Right lung (tissue), 10 donors: ENCODE measurements at places on chromosomes 11 and 22.

DNA sequence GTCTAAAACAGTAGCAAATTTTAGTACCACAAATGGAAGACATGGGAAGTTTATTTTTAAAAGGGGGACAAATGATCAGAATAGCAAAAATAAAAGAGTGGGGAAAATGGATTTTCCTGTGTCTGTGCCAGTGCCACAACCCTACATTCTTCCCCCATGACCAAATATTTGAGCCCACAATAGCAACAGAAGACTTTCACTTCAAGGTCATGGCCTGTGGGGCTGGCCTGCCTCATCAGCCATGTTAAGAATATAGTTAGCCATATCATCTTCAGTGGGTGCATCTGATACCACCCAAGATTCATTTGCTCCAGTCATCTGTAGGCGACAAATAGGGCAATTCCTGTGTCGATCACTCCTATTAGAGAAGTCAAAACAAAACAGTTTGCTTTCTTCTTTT lies 26.3 kb downstream of the RNF141 start:
- DNase-seq, result no peak

GRCh38 chr11:27842290-27842689 lies 142.0 kb upstream of the BDNF start:
- no peak for DNase-seq

GRCh38 chr11:66123902-66124301 lies 53.8 kb downstream of the PACS1 start:
- DNase-seq, result no peak

GRCh38 chr11:62208785-62209144 lies 292 bp downstream of the SCGB2A1 start:
- DNase-seq, result no peak

DNA sequence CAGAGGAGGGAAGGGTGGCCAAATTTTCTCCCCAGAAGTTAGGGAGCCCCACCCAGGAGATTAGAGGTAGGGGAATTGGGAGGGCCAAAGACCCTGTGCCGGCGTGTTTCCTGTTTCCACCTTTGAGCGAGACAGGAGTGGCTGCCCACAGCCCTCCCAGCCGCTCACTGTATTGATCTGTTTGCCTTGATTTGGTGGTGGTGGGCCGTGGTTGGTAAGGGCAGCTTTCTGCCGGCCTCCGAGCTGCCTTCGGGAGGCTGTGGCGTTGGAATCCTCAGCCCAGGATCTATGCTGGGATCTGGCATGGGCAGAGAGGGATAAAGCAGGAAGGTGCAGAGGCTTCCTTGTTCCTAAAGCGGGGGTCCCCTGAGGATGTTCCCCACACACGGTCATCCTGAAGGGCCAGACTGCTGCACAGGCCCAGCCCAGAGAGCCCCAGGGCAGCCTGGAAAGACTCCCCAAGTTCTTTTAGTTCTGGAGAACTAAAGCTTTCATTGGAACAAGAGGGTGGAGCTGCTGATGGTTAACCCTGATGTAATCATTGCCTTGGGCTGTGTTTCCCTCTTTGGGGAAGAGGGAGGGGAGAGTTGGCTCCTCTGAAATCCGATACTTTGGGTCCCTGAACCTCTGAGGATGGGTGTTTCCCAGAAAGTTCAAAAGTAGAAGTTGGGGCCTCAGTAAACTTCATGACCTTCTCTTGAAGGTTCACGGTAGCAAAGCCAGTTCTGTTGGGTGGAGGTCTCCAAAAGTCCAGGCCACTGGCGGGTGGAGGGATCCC lies 7.2 kb downstream of the FAM83F start:
- DNase-seq, result no peak
